ENCODE measurements at places on chromosomes 3 and 15. TPM values are rescaled to one million over a fixed set of nuclear protein-coding genes. Genes with fewer than 3 reads are reported as not detected.

FETUB gene
- total RNA-seq, result not detected

RHOV gene
- 0.12 TPM for total RNA-seq

INKA1 gene
- 0.89 TPM for total RNA-seq

LRRC31 gene
- total RNA-seq, result not detected

METTL6 gene
- total RNA-seq, result 21.6 TPM

EAF2 gene
- total RNA-seq, result 8.3 TPM

ADGRG7 gene
- total RNA-seq, result not detected

ANKUB1 gene
- not detected for total RNA-seq

TMCO5A gene
- not detected for total RNA-seq

DLL4 gene
- 0.10 TPM for total RNA-seq

GOLGA6A gene
- total RNA-seq, result not detected

CSPG5 gene
- 1.1 TPM for total RNA-seq

LRTM1 gene
- total RNA-seq, result not detected

FBXO40 gene
- not detected for total RNA-seq
